ENCODE measurements at places on chromosomes 1 and 21. TPM values are rescaled to one million over a fixed set of nuclear protein-coding genes. Genes with fewer than 3 reads are reported as not detected.
A peak's percentile ranks its signal among the peaks of the same experiment; 100 is the strongest.

DNA sequence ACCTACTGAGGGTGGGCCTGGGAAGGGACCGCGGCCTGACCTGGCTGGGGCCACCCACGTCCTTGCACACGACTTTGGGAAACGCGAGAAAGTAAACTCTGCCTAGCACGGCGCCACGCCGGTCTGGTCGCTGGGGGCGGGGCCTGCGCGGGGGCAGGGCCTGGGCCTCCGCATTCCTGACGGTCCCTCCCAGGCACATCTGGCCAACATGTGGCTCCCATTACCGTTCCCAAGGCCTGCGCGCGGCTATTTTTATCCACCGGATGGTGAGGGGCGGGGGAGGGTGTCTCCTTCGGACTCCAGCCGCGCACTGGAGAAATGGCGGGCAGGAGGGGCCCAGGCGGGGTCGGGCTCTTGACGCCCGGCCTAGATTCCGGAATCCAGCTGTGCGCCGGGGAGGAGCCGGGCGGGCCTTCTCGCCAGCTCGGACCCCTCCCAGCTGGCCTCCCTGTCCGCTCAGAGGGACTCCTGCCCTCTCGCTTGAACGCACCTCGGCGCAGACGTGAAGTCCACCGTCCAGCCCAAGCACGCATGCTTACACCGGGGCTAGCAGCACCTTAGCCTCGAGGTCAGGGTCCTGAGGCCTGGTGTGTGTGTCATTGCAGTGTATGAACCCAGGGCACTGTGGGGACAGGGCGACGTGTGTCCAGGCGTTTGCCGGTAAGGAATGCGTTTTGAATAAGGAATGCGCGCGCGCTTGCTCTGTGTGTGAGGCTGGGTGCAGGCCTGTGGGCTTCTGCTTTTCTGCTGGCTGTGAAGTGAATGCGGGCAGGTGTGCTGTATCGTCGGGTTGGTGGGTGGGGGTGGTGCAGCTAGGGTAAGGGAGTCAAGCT, 2.1 kb downstream of the EVA1B start:
- H3K4me1 ChIP-seq: peaks cover 12% of the 10 kb centered on the region
- H3K27me3 ChIP-seq: no peaks in the 10 kb centered on the region
- peak overlapping the region; percentile 89 for H3K4me3 ChIP-seq
- H3K36me3 ChIP-seq: peaks cover 4% of the 10 kb centered on the region

Gene CLCA4
- not detected for total RNA-seq

Gene AVPR1B
- total RNA-seq: not detected

DNA sequence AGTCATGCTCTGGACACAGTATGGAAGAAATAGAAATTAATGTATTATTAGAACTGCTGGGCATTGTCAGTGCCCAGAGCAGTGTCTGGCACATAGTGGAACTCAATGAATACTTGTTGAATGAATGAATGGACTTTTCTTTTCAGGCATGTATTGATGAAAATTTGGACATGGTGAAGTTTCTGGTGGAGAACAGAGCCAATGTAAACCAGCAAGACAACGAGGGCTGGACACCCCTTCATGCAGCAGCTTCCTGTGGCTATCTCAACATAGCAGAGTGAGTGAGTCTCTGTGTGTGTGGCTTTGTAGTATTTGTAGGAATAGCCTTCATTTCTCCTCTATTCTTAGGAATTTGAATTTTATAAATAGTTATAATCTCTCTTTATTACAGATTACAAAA, 68.1 kb downstream of the PPP1R12B start:
- H3K27me3 ChIP-seq: no peaks in the 10 kb centered on the region
- no peak for DNase-seq
- H3K36me3 ChIP-seq: no peaks in the 10 kb centered on the region
- no peak overlapping the region for H3K4me3 ChIP-seq
- H3K4me1 ChIP-seq: no peaks in the 10 kb centered on the region

GRCh38 chr1:162632217-162632666, at the start of gene DDR2:
TSS of gene DDR2 (plus strand) at chr1:162632464. CDS start at chr1:162719064, 86,600 bp downstream.
- H3K27me3 ChIP-seq: no peaks in the 10 kb centered on the region
- H3K36me3 ChIP-seq: no peaks in the 10 kb centered on the region
- peak within 1 kb of the TSS; percentile 84 for H3K27ac ChIP-seq
- H3K4me3 ChIP-seq: peak within 1 kb of the TSS; percentile 29

Gene FCAMR
- total RNA-seq: not detected

- DNase-seq: no peak
- H3K27ac ChIP-seq: no peak overlapping the region
- no peak overlapping the region for H3K4me3 ChIP-seq
- H3K27me3 ChIP-seq: no peaks in the 10 kb centered on the region
- H3K4me1 ChIP-seq: no peaks in the 10 kb centered on the region
- H3K36me3 ChIP-seq: no peaks in the 10 kb centered on the region
These were observed 349.6 kb downstream of the MATN1 start for GRCh38 chr1:30373471-30374399.

- peak overlapping the region; percentile 82 for H3K4me3 ChIP-seq
- H3K27me3 ChIP-seq: no peaks in the 10 kb centered on the region
- peaks cover 48% of the 10 kb centered on the region for H3K36me3 ChIP-seq
- DNase-seq: peak; percentile 62
- H3K4me1 ChIP-seq: peaks cover 27% of the 10 kb centered on the region
- H3K27ac ChIP-seq: peak overlapping the region; percentile 91
These were observed 769 bp downstream of the GALE start for GRCh38 chr1:23799570-23800399.

- H3K27ac ChIP-seq: no peak overlapping the region
- no peak overlapping the region for H3K4me3 ChIP-seq
- H3K36me3 ChIP-seq: no peaks in the 10 kb centered on the region
- peaks cover 5% of the 10 kb centered on the region for H3K4me1 ChIP-seq
These were observed 25.2 kb downstream of the LAMC1 start for GRCh38 chr1:183048087-183049085.

DNA sequence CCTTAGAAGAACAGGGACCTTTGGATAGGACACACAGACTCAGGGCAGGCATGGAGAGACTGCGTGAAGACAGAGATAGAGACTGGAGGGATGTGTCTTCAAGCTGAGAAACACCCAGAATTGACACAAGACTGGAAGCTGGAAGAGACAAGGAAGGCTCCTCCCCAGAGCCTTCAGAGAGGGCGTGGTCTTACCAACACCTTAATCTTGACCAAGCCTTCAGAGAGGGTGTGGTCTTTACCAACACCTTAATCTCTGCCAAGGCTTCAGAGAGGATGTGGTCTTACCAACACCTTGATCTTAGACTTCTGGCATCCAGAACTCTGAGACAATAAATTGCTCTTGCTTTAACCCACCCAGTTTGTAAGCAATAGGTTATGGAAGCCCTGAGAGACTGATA, 481.4 kb upstream of the VAMP3 start:
- DNase-seq: no peak
- H3K4me1 ChIP-seq: no peaks in the 10 kb centered on the region
- no peaks in the 10 kb centered on the region for H3K36me3 ChIP-seq
- no peaks in the 10 kb centered on the region for H3K27me3 ChIP-seq
- no peak overlapping the region for H3K27ac ChIP-seq

GRCh38 chr1:21622466-21623315, 46.5 kb downstream of the RAP1GAP start:
- peaks cover 62% of the 10 kb centered on the region for H3K27me3 ChIP-seq
- H3K36me3 ChIP-seq: no peaks in the 10 kb centered on the region
- H3K4me1 ChIP-seq: peaks cover 8% of the 10 kb centered on the region
- peak overlapping the region; percentile 15 for H3K4me3 ChIP-seq
- H3K27ac ChIP-seq: peak overlapping the region; percentile 37

Gene GPR25
- total RNA-seq: 0.52 TPM

GRCh38 chr1:7672864-7673263, 98.2 kb upstream of the VAMP3 start:
- no peak for DNase-seq
- H3K27ac ChIP-seq: no peak overlapping the region
- H3K27me3 ChIP-seq: no peaks in the 10 kb centered on the region

DNA sequence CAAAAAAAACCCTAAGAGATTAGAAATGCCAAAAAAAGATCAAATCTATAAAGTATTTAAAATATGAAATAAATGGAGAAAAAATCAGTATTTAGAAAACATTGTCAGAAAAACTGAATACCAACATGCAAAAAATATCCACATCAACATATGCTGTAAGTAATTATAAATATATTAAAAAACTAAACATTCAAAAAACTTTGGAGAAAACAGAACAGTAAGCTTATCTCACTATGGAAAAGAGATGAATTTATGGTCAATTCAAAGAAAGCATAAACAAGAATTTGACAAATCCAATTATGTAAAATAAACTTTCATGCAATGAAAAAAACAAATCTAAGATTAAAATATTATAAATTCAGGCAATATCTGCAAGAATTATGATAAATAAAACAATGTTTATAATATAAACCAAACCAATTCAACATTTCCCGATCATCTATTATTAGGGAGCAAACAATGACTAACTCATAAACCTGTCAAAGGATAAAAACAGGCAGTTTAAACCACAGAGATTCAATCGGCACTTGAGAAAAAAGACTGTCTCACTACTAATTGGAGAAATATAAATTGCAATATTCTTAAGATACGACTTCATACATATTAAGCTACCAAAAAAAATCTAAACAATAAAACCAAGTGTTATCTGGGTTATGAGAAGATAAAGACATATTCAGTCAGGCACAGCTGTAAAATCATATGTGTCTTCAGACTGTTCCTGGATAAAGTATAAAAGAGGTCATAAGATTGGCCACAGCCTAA, 21.8 kb downstream of the EYA3 start:
- no peaks in the 10 kb centered on the region for H3K36me3 ChIP-seq
- no peak overlapping the region for H3K27ac ChIP-seq
- H3K4me1 ChIP-seq: no peaks in the 10 kb centered on the region
- no peaks in the 10 kb centered on the region for H3K27me3 ChIP-seq
- no peak overlapping the region for H3K4me3 ChIP-seq
- no peak for DNase-seq

- H3K4me3 ChIP-seq: no peak overlapping the region
- peaks cover 48% of the 10 kb centered on the region for H3K36me3 ChIP-seq
- H3K27me3 ChIP-seq: peaks cover 9% of the 10 kb centered on the region
- H3K27ac ChIP-seq: no peak overlapping the region
- no peak for DNase-seq
- peaks cover 19% of the 10 kb centered on the region for H3K4me1 ChIP-seq
These were observed 5.0 kb upstream of the CHD5 start for GRCh38 chr1:6185151-6185550.

- H3K36me3 ChIP-seq: no peaks in the 10 kb centered on the region
- no peaks in the 10 kb centered on the region for H3K27me3 ChIP-seq
- DNase-seq: no peak
- no peak overlapping the region for H3K4me3 ChIP-seq
- H3K27ac ChIP-seq: no peak overlapping the region
- H3K4me1 ChIP-seq: peaks cover 4% of the 10 kb centered on the region
These were observed 8.6 kb downstream of the ZRANB2 start for GRCh38 chr1:71072273-71072672.

DNA sequence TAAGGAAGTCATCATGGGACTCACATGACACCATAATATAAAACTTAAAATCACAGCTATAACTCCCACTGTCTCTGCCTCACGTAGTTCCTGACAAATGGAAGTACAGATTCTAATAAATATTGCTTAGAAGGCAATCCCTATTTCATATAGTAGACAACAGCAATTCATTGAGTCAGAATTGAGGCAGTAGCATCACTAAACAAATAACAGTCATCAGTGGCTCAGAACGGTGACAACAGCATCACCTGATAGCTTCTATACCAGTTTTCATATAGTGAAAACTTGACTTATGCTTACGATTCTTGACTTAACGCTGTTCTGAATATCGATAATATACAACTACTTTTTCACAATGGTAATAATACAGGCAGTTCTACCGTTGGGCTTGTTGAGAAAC, 12.0 kb downstream of the TARBP1 start:
- no peaks in the 10 kb centered on the region for H3K36me3 ChIP-seq
- H3K4me1 ChIP-seq: no peaks in the 10 kb centered on the region
- no peaks in the 10 kb centered on the region for H3K27me3 ChIP-seq
- H3K27ac ChIP-seq: no peak overlapping the region
- no peak for DNase-seq

Gene PGLYRP4
- total RNA-seq: not detected

- no peak for DNase-seq
- no peaks in the 10 kb centered on the region for H3K27me3 ChIP-seq
- H3K27ac ChIP-seq: no peak overlapping the region
- H3K4me3 ChIP-seq: no peak overlapping the region
These were observed 25.3 kb upstream of the FAAH start for GRCh38 chr1:46368791-46369190.

DNA sequence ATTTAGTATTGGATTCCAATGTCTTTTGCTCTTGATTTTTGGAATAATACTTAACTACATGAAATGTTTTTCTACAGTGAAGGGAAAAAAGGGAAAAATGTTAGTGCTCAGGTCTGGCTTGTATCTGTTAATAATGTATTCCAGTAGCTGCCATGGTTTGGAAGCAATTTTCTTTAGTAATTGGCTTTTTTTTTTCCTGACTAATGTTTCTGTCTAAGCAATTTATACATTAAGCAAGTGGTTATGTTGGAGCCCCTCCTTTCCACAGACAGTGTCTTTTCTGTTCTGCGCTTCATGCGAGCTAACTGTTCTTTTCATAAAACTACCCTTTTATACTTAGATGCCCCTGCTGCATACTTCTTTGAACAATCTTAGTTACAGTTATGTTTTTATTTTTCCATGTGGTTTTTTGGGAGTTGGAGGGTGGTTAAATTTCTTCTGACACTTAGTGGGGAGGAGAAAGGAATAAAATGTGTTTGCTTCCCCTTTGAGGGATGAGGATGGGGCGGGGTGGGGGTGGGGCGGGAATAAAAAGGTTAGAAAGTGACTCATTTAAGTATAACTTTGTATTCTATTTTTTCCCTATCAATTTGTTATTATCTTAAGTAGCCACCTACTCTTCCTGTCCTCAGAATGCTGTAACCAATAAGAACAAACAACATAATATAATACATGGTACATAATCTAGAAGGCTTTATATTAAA, 83.1 kb downstream of the CLIC4 start:
- H3K4me1 ChIP-seq: peaks cover 13% of the 10 kb centered on the region
- peak overlapping the region; percentile 35 for H3K27ac ChIP-seq
- H3K36me3 ChIP-seq: no peaks in the 10 kb centered on the region
- no peaks in the 10 kb centered on the region for H3K27me3 ChIP-seq

Gene RYR2
- 10.3 TPM for total RNA-seq

DNA sequence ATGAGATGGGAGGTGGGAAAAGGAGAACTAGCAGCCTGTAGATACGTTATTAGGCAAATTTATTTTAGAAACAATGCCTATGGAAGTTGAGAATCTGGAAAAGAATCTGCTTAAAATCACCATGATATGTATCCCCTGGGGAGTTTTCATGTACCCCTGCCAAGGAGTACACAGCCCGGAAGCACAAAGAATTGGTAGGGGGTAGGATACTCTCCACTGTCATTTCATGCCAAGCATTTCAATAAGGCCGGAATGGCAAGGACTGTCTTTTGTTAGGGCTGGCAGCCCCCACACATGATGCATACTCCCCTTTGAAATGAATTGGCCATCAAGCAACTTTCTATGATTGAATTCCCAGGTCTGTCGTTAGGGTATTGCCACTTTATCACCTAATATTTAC, 111.5 kb upstream of the APP start:
- DNase-seq: no peak
- H3K36me3 ChIP-seq: no peaks in the 10 kb centered on the region
- no peaks in the 10 kb centered on the region for H3K4me1 ChIP-seq
- no peaks in the 10 kb centered on the region for H3K27me3 ChIP-seq
